ENCODE measurements at places on chromosomes 7 and 10. TPM values are rescaled to one million over a fixed set of nuclear protein-coding genes. Genes with fewer than 3 reads are reported as not detected.
A peak's percentile ranks its signal among the peaks of the same experiment; 100 is the strongest.

- no peak for DNase-seq
- H3K4me1 ChIP-seq: no peaks in the 10 kb centered on the region
- H3K4me3 ChIP-seq: no peak overlapping the region
- no peak overlapping the region for H3K27ac ChIP-seq
Measured at GRCh38 chr7:158133515-158134271, 453.9 kb downstream of the PTPRN2 start.

DNA sequence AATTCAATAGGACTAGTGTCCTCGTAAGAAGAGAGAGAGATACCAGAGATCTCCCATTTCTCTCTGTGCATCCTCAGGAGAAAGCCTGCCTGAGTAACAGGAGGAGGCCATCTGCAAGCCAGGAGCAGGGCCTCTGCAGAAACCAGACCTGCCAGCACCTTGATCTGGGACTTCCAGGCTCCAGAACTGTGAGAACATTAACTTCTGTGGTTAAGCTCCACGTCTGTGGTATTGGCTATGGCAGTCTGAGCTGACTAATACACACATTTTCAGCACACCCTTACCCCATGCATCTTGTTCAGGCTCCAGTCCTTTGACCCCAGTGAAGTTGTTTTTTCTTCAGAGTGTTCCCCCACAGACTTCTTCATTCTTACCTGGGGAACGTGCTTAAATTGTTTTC, 3.1 kb upstream of the CRTAC1 start:
- no peak overlapping the region for H3K4me3 ChIP-seq
- H3K27ac ChIP-seq: no peak overlapping the region
- H3K36me3 ChIP-seq: no peaks in the 10 kb centered on the region
- peaks cover 77% of the 10 kb centered on the region for H3K27me3 ChIP-seq

DNA sequence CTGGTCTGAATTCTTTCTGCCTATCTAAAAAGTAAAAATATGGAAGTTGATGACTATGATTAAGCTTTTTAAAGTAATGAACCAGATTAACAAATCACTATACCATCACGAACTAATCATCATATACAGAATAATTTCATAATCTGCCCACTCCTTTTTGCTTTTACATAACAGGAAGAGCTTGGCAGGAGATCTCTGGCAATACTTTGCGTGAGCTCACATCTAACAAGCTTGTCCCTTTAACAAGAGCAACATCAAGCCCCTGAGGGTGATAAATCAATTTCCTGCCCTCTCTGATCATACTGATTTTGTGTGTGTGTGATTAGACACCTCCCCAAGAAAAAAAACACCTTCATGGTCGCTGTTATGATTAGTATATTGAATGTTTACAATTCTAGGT, 143.5 kb upstream of the ASAH2 start:
- no peak overlapping the region for H3K4me3 ChIP-seq
- no peak for DNase-seq
- no peaks in the 10 kb centered on the region for H3K27me3 ChIP-seq
- H3K4me1 ChIP-seq: peaks cover 49% of the 10 kb centered on the region
- H3K27ac ChIP-seq: no peak overlapping the region
- H3K36me3 ChIP-seq: peaks cover 7% of the 10 kb centered on the region

GRCh38 chr10:21599582-21599981, 65.5 kb downstream of the MLLT10 start:
- no peak overlapping the region for H3K4me3 ChIP-seq
- H3K27ac ChIP-seq: no peak overlapping the region
- no peak for DNase-seq
- H3K27me3 ChIP-seq: no peaks in the 10 kb centered on the region
- peaks cover 18% of the 10 kb centered on the region for H3K36me3 ChIP-seq

GRCh38 chr7:43869867-43870240, 537 bp upstream of the MRPS24 start:
- H3K27me3 ChIP-seq: no peaks in the 10 kb centered on the region
- H3K4me1 ChIP-seq: peaks cover 22% of the 10 kb centered on the region
- DNase-seq: no peak
- peak overlapping the region; percentile 89 for H3K4me3 ChIP-seq

DNA sequence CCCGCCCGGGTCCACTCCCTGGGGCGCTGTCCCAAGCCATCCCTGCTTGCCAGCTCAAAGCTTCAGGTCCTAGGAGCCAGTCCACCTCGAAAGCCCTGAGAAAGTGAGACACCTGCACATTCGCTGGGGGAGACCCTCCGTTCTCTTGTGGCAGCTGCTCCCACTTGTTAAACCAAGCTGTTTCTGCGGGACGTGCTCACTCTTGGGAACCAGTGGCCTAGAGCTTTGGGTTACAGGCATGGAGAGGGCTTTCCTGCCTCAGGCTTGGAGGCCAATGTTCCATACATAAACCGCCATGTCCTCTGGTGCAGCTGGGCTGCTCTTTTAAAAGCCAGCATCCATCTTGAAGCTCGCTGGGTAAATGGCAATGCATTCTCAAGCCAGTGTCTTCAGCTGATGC, 19.9 kb upstream of the TTYH3 start:
- H3K27ac ChIP-seq: no peak overlapping the region
- DNase-seq: no peak
- no peaks in the 10 kb centered on the region for H3K36me3 ChIP-seq

DNA sequence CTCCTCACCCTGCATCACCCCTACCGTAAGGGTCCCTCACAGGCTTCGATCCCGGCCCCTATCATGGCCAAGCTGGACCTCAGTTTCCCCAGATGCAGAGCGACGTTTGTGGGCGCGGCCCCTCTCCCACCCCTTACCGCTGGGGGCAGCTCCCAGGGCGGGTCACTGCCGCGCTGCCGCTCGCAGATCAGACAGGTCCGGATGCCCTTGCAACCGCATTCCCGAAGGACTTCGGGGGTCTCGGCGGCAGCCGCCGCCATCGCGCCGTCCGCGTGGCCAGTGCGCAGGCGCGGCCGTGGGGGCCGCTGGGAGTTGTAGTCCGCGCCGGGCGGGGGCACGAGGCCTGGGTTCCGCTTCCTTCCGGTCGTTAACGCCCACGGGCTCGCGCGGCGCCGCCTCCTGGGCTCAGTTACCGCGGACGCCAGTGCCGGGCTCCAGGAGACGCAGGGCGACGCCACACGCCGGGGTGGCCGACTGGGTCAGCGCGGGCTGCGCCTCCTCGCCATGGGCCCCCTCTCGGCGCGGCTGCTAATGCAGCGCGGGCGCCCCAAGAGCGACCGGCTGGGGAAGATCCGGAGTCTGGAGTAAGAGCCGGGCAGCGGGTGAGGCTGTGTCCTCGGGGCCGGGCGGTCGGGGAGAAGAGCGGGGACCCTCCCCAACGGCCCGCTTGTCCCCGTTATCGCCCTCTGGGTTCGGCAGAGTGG, at the start of the genes ALKBH4 and LRWD1:
Gene ALKBH4 (minus strand): TSS at position 287 of the 704 bp plus-strand sequence. CDS start 27 bp downstream, at position 260.
Gene LRWD1 (plus strand): TSS at position 408 of the 704 bp plus-strand sequence. CDS start 97 bp downstream, at position 505.
- H3K27me3 ChIP-seq: no peaks in the 10 kb centered on the region
- peaks cover 5% of the 10 kb centered on the region for H3K36me3 ChIP-seq
- peak; percentile 92 for DNase-seq
- H3K27ac ChIP-seq: peak within 1 kb of the TSS; percentile 83

- no peak overlapping the region for H3K27ac ChIP-seq
- H3K36me3 ChIP-seq: no peaks in the 10 kb centered on the region
- DNase-seq: no peak
- H3K4me1 ChIP-seq: peaks cover 14% of the 10 kb centered on the region
- peaks cover 51% of the 10 kb centered on the region for H3K27me3 ChIP-seq
Measured at GRCh38 chr10:95289003-95289920, 1.5 kb downstream of the PDLIM1 start.

GRCh38 chr7:135169964-135170273, 588 bp downstream of the CYREN start:
- H3K27me3 ChIP-seq: no peaks in the 10 kb centered on the region
- peak overlapping the region; percentile 95 for H3K4me3 ChIP-seq
- H3K4me1 ChIP-seq: peaks cover 33% of the 10 kb centered on the region
- DNase-seq: no peak

DNA sequence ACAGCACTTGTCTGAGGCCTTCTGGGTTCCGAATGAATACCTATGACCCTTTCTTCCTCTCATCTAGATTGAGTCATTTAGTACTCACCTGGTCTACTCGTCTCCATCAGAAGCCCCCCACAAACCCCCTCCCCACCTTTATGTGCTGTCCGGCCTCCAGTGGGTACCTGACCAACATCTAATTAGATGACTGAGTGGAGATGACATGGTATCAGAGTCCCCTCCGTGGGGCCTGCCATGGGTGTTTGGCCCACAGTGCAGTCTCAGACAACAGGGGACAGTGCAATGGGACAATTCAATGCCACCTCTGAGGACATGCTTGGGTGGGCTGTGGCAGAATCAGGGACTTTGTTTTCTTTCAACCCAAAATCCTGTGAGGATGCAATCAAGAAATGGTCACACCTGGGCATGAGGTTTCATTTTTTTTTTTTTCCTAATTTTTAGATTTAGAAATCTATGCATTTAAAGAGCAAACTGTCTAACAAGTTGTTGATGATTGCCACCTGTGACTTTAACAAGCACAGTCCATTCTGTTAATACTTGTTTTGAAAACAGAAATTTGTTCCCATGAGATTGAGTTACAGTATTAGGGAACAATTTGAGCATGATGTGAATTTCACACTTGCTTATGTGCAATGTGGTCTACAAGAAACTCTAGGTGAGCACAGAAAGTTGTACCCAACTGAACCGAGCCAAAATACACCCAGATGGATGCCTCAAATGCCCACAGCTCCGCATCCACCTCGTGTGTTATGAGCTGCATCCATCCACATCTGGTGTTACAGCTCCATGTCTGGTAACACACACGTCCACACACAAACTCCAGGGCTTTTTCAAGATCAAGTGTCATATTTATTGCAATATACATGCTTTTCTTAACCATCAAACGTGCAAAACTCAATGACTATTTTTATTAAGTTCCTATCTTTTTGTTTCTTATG, 27.5 kb downstream of the GPRIN2 start:
- DNase-seq: no peak
- peaks cover 4% of the 10 kb centered on the region for H3K27me3 ChIP-seq
- H3K27ac ChIP-seq: no peak overlapping the region
- H3K4me3 ChIP-seq: no peak overlapping the region

- no peak overlapping the region for H3K27ac ChIP-seq
- H3K4me1 ChIP-seq: no peaks in the 10 kb centered on the region
- H3K4me3 ChIP-seq: no peak overlapping the region
- H3K27me3 ChIP-seq: no peaks in the 10 kb centered on the region
Measured at GRCh38 chr10:122178655-122179054, 92.4 kb upstream of the BTBD16 start.

DNA sequence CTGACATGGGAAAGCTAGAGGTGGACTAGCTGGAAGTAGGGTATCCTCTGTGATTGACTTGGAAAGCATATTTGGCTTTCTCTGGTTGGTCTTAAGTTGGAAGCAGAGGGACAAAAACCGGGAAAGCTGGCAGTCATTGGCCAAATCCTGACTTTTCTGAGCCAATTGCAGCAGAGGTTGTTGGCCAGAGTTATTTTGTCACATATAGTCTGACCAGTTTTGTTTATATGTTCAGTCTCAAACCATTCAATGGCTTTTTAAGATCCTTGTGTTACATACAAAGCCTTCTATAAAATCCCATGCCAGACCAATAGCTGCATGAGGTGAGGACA, 6.3 kb downstream of the CFAP69 start:
- no peaks in the 10 kb centered on the region for H3K4me1 ChIP-seq
- H3K4me3 ChIP-seq: no peak overlapping the region
- no peaks in the 10 kb centered on the region for H3K36me3 ChIP-seq
- H3K27ac ChIP-seq: no peak overlapping the region
- no peak for DNase-seq
- peaks cover 10% of the 10 kb centered on the region for H3K27me3 ChIP-seq

DNA sequence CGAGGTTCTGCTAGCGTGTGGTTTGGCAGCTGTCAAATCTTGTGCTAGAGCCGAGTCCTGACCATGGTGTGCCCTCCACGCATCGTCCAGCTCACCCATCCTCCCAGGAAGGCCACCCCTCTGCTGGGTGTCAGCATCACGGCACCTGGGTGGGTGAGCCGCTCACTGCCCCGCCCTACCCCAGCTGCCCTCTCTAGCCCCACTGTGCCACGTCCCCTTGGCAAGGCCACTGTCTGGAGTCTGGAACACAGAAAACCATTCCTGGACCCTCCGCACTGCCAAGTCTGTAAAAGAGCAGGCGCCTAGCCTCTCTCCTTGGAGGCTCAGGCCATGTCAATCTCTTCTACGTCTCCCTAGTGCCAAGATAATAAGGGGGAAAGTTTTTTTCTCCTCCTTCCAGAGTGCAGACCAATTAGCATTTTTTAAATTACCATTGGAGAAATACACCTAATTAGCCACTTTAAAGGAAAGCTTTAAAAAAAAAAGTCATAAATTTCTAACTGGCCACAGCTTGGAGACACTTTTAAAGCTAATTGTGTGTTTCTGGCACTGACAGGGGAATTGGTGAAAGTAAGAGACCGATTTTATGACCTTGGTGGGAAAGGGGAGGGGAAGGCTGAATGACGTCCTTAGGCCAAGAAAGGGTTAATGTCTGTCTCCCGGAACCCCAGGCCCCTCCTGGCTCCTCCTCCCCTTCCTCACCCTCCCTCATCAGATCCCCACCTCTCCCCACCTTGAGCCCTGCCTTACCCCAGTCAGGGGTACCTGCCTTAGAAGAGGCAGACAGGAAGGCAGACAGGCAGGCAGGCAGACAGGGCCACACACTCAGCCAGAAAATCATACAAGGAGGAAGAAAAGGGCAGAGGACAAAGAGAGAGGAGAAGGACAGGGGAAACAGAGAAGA, 151.2 kb downstream of the PLXNA4 start:
- DNase-seq: no peak
- peaks cover 8% of the 10 kb centered on the region for H3K36me3 ChIP-seq
- peaks cover 24% of the 10 kb centered on the region for H3K4me1 ChIP-seq
- peaks cover 21% of the 10 kb centered on the region for H3K27me3 ChIP-seq

DNA sequence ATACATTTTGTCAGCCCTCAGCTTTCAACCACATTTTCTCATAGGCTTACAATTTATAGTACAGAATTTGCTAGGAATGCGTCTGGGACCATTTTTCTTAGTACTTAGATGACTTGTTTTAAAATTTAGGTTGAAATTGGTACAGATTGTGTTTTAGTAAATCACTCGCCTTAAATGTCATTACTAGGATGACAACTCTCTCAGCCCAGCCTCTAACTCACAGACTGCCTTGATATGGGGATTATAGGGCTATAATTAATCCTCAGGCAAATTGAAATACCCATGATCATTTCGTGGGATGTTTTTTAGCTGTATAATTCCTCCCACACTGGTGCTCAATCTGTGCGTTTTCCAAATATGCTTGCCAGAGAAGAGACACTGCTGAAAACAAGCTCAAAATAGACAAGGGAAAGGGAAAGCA, 299.7 kb upstream of the AKR1E2 start:
- H3K4me1 ChIP-seq: no peaks in the 10 kb centered on the region
- H3K27me3 ChIP-seq: peaks cover 11% of the 10 kb centered on the region
- H3K27ac ChIP-seq: no peak overlapping the region
- DNase-seq: no peak

SEMA3A gene
- 0.25 TPM for total RNA-seq

H2BK1 gene
- total RNA-seq: not detected

AMPH gene
- total RNA-seq: 0.14 TPM

FFAR4 gene
- total RNA-seq: not detected

LBX1 gene
- total RNA-seq: not detected

PLAU gene
- 1.7 TPM for total RNA-seq

CC2D2B gene
- total RNA-seq: 0.75 TPM

SPDYE11 gene
- not detected for total RNA-seq

JAKMIP3 gene
- total RNA-seq: 1.3 TPM

ETV1 gene
- total RNA-seq: 0.05 TPM

TMEM26 gene
- total RNA-seq: not detected

TMEM176A gene
- not detected for total RNA-seq

DNAJC30 gene
- total RNA-seq: 9.2 TPM

STEAP1B gene
- 0.30 TPM for total RNA-seq
